ENCODE measurements at places on chromosomes 3 and 15. TPM values are rescaled to one million over a fixed set of nuclear protein-coding genes. Genes with fewer than 3 reads are reported as not detected.

KCNH8 gene
- total RNA-seq, result 0.26 TPM

CHRNA7 gene
- not detected for total RNA-seq

- DNase-seq, result no peak
Measured at GRCh38 chr3:196215493-196216020, 777 bp upstream of the SLC51A start.

- peak; percentile 19 for DNase-seq
Measured at GRCh38 chr15:51077221-51078153, 17.2 kb downstream of the TNFAIP8L3 start.

DNA sequence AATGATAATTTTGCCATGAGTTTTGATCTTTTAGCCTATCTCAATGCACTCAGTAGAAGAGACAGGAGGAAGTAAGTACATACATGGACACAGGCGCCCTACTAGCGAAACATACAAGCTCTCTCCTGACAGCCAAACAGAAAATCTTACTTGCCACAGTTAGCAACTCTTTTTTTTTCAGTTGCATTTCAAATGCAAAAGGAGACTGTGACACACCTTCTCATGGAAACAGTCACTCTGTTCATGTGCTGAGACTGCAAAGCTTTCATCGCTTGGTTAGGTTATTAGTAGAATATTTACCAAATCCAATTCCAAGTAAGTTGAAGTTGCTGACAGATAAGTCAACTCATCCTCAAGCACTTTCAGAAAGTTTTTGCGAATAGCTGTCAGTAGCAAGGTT is 223.3 kb downstream of the FOXP1 start:
- DNase-seq, result no peak

DNA sequence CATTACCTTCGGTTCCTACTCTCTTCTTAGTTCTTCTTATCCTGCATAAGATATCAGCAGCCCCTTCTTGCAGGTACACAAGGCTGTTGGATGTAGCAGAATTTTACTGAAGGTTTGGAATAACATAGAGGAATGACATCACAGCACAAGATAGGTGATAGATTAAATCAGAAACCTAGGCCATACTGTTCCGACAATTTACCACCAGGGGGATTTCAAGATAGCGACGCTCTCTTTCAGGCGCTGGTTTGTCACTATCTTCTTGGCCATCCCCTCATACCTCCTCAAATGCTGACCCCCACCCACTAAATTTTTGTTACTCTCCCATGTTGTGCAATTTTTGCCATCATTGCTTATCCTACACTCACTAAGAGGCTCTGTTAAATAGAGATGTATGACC is 3.5 kb downstream of the SIDT1 start:
- DNase-seq, result peak; percentile 19

All from naive thymus-derived CD8-positive, alpha-beta T cell (primary cell).